Pulmonary artery endothelial cell (primary cell): ENCODE measurements at places on chromosomes 13 and 19.
A peak's percentile ranks its signal among the peaks of the same experiment; 100 is the strongest.

GRCh38 chr19:44748426-44749254 is at the start of gene BCL3:
Gene BCL3 (plus strand): TSS chr19:44748708. CDS start chr19:44748791, 83 bp downstream.
- DNase-seq, result no peak

- DNase-seq, result no peak
Observed at GRCh38 chr13:107395927-107396662, 819.2 kb downstream of the LIG4 start.

DNA sequence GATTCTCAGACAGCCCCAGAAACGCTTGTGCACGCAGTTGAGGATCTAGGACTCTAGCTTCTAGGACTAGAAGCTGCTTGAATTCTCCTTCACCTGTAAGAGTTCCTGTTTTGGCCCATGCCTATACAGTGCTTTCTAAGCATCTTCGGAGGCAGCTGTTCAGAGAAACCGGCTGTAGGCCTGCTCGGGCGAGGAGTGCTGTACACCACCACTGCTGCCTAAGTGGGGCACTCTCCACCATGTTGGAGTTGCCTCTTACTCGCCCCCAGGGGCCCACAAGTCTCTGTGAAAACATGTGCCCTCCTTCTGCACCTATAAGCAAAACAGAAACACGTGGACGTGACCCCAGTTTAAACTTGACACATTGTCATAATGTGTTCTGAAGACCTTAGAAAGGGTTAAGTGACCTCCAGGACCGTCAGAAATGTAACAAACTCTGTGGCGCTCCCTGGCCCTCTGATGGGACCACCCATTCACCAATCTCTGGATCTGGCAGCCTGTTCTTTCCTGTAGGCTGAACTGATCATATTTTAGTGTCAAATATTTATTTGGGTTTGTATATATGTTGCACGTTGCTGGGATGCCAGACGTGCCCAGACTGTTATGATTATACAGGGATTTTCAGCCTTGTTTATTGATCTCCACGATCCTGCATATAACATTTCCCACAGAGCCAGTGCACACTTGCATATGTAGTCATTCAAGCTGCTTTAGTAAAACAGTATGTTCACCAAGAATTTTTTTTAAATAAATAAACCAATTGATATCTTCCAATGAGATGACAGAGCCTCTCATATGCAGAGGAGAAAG is 60.8 kb downstream of the C13orf42 start:
- no peak for DNase-seq

DNA sequence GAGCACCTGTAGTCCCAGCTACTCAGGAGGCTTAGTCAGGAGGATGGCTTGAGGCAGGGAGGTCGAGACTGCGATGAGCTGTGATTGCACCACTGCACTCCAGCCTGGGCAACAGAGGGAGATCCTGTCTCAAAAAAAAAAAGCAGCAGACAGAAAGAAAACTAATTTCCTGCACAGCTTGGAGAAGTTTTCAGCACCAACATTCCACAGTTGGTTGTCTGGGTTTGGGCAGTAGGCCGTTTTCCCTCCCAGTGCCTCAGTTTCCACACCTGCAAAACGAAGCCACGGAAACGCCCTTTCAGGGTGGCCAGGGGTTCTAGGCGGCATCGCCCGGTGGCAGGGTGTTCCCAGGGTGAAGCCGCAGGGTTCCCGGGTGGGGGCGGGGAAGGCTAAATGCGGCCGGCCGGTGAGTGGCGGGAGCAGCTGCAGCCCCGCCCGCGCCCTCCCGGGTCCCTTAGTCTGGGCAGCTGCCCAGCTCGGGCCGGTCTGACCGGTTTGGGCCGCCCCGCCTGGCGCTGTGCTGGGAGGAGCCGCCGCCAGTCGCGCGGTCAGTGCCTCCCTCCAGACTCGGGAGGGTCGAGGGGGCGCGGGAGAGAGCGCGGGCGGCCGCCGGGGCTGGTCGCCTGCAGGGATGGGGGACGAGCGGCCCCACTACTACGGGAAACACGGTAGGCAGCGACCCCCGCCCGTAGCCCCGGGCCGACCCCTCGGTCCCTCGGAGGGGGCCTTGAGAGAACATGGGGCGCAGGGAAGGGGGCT is at the start of gene SLC44A2:
Gene SLC44A2 (plus strand): TSS at position 551 of the 759 bp plus-strand sequence. CDS start 81 bp downstream, at position 632.
- no peak for DNase-seq

DNA sequence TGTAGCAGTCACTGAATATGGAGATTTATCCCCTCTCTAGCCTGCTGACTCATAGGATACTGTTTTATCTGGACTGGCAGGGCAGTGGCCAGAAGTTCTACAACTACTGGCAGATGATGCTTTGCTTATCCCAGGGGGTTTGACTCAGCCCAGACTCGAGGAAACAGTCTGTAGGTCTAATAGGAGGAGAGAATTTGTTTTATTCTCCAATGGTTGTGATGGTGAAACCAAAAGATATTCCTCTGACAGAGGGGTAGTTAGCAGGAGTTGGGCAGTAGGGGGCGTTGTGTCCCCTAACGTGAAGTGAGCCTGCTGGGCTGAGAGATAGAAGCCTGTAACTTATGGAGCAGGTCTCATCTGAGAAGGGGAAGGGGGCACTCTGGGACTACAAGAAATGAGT is 74.9 kb downstream of the WTIP start:
- no peak for DNase-seq

DNA sequence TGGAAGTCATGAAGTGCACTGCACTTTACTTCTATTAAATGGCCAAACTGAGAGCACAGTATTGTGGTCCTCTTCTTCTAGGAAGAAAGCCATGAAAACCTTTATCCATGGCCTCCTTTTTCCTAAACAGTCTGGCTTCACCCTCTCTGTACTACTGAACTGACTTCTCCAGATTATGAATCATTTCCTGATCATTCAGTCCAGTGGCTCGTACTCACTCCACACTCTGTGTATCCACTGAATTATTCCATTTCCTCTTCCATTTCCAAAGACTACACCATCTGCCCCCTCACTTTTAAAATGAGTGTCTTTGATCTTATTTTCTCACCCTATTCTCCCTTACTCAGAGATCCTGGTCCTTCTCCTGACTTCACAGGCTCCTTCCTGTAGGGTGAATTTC is 29.7 kb upstream of the FREM2 start:
- no peak for DNase-seq

DNA sequence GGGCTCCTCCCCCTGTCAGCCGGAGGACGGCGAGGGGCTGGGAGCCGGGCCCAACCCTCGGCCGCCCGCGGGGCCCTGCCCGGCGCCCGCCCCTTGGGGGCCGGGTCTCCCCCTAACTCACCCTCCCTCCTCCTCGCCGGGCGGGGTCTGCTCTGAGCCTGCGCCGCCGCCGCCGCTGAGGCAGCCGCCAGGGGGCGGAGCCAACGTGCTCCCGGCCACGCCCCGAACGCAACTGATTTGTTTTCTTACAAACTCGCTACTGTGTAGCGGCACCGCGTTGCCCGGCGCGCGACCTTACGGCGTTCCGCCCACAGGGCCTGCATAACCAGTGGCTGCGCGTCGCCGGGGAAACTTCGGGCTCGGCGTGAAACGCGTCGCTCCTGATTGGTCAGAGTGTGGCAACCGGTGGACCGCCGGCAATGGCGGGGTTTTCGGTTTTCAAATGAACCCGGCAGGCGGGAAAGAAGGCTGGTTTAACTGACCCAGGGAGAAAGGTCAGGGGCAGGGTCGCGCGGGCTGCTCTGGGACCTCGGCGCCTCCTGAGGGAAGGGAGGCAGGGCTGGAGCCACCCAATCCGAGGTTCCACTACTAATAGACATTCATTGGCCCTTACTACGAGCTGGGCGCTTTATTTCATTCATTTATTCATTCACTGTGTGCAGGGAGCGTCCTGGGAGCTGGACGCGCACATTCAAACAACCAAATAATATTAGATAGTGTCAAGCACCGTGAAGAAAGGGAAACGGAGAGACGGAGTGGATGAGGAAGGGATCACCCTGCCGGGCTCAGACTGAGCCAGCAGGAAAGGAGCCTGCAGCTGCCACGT is at the start of gene CDKN2D:
Gene CDKN2D (minus strand): TSS at position 154 of the 826 bp plus-strand sequence. CDS start 326 bp downstream, outside the sequence.
- peak; percentile 98 for DNase-seq

- DNase-seq, result no peak
Observed at GRCh38 chr13:23140492-23140891, 40.3 kb upstream of the SGCG start.

DNA sequence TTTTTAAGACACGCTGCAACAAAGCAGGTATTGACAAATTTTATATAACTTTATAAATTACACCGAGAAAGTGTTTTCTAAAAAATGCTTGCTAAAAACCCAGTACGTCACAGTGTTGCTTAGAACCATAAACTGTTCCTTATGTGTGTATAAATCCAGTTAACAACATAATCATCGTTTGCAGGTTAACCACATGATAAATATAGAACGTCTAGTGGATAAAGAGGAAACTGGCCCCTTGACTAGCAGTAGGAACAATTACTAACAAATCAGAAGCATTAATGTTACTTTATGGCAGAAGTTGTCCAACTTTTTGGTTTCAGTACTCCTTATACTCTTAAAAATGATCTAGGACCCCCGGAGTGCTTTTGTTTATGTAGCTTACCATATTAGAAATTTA is 1.2 kb downstream of the BRCA2 start:
- no peak for DNase-seq

DNA sequence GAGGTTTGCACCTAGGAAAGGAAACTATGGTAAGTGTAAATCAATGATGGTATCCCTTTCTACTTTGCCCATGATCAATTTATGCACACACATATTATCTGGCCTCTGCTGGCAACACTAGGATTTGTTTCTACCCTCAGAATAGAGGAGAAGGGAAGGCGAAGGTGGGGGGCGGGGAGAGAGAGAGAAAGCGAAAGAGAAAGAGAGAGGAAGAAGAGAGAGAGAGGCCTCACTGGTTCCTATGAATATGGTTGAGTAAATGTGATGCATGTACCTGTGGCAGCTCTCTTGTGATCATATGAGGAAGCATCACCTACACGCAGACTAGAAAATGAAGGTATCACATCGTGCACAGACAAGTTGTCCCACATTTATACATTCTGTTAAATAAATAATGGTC is 882.0 kb upstream of the SLITRK6 start:
- DNase-seq, result no peak

DNA sequence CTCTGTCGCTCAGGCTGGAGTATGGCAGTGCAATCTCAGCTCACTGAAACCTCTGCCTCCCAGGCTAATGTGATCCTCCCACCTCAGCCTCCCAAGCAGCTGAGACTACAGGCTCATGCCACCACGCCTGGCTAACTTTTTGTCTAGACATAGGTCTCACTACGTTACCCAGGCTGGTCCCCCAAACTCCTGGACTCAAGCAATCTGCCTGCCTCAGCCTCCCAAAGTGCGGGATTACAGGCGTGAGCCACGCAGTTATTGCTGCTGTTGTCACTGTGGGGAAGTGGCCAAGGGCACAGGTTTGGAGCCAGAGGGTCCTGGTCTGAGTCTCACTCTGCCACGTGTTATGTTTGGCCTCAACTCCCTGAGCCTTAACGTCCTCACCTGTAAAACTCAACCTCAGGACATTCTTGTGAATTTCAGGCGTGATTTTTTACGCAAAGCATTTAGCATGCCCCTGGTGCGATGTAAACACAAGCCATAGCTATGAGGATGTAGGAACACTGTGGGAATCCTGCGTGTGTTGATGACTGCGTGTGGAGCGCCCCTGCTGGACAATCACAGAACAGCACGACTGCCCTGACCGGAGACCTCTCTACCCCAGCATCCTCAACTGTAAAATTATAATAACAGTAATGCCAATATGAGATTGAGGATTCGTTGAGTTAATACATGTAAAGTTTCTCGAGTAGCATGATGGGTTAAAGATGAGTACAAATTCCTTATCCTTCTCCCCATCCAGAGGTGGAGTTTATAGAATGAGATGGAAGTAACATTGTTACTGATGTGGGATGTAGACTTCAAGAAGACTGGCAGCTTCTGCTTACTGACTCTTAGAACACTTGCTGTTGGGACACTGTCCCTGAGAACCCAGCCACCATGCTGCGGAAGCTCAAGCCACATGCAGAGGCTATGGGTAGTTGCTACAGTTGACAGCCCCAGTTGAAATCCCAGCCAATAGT is 41.8 kb upstream of the PNMA8B start:
- DNase-seq, result no peak

- DNase-seq, result no peak
Observed at GRCh38 chr19:18502638-18503294, 19.1 kb downstream of the ELL start.

GRCh38 chr19:7199613-7200533 is 94.3 kb downstream of the INSR start:
- DNase-seq, result no peak

GRCh38 chr19:58381460-58382212 is 806 bp upstream of the ZNF837 start:
- no peak for DNase-seq

GRCh38 chr19:18663940-18664530 is 19.4 kb upstream of the CRTC1 start:
- DNase-seq, result no peak

- no peak for DNase-seq
Observed at GRCh38 chr13:110628477-110628793, 13.1 kb downstream of the NAXD start.

GRCh38 chr19:44592451-44592890 is 20.9 kb upstream of the IGSF23 start:
- no peak for DNase-seq

DNA sequence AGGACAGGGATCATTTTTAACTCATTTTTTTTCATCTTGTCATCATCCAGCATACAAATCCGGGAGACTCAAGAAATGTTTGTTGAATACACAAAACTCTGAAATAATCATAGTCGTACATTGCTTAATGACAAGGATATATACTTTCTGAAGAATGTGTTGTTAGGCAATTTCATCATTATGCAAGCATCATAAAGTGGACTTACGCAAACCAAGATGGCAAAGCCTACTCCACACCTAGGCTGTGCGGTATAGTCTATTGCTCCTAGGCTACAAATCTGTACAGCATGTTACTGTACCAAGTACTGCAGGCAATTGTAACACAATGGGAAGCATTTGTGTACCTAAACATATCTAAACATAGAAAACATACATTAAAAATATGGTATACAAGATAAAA is 264.1 kb downstream of the TSHZ3 start:
- no peak for DNase-seq

GRCh38 chr13:29486551-29486950 is 108.9 kb downstream of the SLC7A1 start:
- DNase-seq, result no peak

- no peak for DNase-seq
Observed at GRCh38 chr19:51168564-51169282, 26.6 kb downstream of the SIGLEC7 start.

GRCh38 chr13:65454403-65454802 is 1775.7 kb downstream of the PCDH9 start:
- DNase-seq, result no peak

DNA sequence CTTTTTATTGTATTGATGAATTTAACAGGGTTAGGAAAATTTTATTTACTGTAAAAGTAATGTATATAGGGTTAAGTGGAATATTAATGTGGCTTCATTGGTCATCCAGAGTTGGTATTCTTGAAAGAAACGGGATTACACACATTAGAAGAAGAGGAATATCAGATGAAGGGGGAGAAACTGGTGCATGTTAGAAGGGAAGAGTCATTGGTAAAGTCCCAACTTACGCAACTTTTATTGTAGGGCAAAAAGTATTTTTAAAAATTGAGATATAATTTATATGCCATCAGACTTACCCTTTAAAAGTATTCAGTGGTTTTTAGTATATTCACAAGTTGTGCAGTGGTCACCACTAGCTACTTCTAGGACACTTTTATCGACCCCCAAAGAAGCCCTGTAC is 47.3 kb downstream of the DNAJC3 start:
- no peak for DNase-seq
